ENCODE measurements at places on chromosomes 2 and 18.

GRCh38 chr2:31287654-31288053, 53.7 kb downstream of the EHD3 start:
- no peak for DNase-seq

DNA sequence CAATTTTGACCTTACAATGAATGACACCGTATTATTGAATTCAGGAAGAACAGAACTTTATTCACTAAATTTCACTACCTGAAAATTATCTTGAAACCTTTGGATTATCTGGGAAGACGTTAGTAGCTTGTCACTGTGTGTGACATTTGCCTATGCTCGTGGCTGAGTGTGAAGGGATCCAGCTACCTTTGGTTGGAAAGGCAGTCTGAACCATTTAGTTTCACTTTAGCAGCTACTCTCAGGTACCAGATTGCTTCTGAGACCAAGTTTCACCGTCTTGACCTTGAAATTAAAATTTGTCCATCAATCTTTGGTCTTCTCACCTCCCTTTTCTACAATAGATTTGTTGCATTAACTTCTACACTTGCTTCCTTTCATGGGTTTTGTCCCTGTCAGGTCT, 637.5 kb downstream of the MBD2 start:
- no peak for DNase-seq

- no peak for DNase-seq
Measured at GRCh38 chr2:36797324-36798070, 101.0 kb downstream of the VIT start.

- DNase-seq, result no peak
Measured at GRCh38 chr18:9039441-9040071, 62.9 kb upstream of the NDUFV2 start.

DNA sequence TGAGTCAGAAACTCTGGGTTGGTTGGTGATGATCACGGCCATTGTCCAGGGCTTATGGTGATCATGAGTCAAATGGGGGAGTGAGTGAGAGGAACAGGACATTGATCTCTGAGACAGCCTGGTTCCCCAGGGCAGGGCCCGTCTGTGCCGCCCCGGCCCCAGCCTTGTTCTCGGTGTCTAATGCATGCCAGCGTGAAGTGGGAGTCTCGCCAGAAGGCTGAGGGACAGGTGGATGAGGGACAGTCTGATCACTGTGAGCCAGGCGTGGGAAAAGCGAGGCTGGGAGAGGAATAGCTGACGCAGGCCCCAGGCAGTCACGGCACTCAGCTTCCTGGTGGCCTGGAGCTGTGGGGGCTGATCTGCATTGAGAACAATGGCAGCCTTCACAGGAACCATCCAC, 208.3 kb upstream of the HDAC4 start:
- no peak for DNase-seq

DNA sequence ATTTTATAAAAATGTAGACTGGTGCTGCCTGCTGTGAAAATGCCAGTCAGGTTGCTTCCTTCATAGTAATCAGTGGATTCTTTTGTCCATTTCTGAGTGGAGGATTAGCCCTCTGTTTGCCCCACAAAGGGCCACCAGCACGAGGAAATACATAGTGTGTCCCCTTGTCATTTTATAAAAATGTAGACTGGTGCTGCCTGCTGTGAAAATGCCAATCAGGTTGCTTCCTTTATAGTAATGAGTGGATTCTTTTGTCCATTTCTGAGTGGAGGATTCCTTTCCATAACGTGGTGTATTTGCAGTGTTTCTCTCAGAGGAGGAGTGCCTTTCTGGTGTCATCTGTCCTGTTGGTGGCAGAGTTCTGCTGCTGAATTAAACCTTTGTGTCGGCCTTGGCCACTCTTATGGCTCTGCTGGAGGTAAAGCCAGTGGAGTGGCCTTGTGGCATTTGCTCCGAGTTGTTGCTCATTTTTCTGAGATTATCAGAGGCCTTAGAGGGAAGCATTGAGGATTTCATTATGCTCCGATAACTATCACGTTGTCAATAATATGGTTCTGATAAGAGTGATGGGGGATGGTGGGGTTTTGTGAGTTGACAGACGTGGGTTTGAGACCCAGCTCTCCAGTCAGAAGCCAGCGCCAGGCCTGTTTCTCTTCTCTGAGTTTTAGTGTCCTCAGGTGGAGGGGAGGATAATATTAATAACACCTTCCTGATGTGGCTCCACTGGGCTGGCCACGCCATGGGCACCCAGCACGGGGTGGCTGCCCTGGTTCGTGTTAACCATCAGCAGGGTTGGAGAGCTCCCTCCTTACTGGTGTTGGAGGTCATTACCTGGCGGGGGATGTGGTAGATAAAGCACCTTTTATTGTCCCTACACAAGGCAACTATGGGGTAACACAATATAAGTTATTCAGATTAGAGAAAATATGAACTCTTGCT, 96.6 kb downstream of the NEDD4L start:
- no peak for DNase-seq

- DNase-seq, result no peak
Measured at GRCh38 chr2:196609806-196610205, 29.7 kb upstream of the CCDC150 start.

DNA sequence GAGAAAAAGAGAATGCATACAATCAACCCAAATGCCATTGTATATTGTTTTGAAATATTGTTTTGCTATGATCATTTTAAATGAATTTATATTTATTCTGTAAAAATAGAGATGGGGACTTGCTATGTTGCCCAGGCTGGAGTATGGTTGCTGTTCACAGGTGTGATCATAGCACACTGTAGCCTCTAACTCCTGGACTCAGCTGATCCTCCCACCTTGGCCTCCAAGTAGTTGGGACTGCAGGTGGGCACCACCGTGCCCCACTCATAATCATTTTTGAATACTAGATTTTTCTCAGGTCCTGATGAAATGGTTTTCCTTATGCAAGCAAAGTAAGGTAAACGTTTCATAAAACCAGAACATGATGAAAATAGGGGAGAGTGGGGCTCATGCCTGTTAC, 46.3 kb downstream of the TMEM17 start:
- no peak for DNase-seq

- DNase-seq, result no peak
Measured at GRCh38 chr18:76713432-76713831, 108.9 kb upstream of the ZNF236 start.

DNA sequence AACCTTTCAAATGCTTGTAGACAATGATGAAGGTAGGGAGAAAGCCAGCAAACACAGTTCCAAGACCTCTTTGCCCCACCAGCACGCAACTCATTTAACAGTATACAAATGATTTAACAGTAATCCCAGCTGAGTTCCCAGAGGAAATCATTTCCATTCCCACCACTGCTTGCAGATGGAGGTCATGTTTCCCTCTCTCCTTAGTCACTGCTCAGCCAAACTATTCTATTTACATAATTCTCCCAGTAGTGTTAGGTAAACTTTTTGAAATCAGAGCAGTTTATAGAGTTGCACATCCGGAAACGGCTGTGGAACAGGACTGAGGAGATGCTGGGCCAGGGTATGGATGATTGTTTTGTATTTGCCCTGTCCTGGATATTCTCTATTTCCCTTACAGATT, 328.5 kb downstream of the FIGN start:
- DNase-seq, result no peak
